ENCODE measurements at places on chromosomes 12 and 14.

DNA sequence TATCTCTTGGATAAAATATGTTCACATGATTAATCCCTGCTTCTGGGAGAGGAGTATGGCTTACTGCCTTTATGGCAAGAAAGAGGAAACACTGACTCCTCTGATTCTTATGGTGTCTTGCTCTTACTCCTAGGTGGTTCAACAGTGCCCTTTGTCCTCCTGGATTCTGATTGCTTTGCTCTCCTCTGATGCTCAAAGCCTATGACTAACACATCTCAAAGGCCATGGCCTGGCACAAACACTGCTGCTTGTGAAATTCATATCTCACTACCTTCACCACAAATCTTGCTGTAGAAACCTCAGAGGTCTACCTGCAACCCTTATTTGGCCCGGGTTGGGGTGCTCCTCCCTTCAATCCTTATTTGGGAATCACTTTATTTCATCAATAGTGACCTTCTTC is 217.2 kb downstream of the C12orf50 start:
- DNase-seq = no peak

DNA sequence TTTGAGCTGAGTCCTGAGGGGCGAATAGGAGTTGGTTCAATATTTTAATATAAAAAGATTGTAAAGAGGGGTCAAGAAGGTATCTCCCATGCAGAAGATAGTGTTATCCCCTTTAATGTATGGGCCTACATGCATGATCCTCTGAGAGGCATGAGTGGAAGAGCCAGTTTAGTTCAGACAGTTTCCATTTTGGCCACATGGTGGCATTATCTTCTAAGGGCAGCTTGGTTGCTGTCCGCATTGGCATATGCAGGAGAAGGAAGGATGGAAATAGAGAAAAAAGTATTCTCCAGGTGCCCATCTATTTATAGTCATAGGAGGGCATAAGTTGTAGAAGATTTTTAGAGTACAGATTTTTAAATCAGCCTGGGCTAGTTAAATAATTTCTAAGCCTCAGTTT is 5.4 kb downstream of the SAMD4A start:
- DNase-seq = peak; percentile 50

DNA sequence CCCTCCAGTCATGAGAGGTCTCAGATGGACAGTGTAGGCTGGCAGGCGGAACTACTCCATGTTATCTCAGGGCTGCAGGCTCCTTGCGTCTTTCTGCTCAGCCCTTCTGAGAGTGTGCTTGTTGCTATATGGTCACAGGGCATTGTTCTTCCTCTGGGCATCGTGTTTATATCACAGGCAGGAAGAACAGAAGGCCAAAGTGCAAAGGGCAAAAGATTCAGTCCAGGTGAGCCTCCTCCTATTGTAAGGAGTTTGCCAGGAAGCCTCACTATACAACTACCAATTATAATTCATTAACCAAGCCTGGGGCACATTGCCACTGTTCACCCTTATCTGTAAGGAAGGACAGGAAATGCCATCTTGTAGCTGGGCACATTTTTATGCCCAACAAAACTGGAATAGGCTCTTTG is 195.5 kb upstream of the KITLG start:
- no peak for DNase-seq

GRCh38 chr12:121740847-121741246 is 28.3 kb downstream of the TMEM120B start:
- DNase-seq = no peak

- no peak for DNase-seq
These were observed 80.6 kb upstream of the DBX2 start for GRCh38 chr12:45131506-45131905.

GRCh38 chr12:128033473-128033872 is 233.5 kb upstream of the TMEM132C start:
- DNase-seq = no peak

GRCh38 chr14:79699206-79699605 is 512.1 kb downstream of the DIO2 start:
- DNase-seq = no peak

DNA sequence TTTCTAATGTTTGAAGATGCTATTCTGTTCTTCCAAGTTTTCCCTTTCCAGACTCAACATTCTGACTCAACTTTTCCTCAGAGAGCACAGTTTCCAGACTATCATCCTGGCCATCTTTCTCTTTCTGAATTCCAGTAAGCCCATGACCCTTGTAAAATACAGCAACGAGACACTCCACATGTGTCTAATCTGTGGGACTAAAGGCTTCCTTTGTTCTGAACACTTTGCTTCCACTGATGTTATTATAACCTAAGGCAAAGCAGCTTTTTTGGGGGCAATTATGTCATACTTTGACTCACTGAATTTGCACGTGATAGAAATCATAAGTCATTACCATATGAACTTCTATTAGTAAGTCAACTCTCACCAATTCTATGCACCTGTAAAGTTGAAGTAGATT is 6.3 kb upstream of the ART4 start:
- no peak for DNase-seq

DNA sequence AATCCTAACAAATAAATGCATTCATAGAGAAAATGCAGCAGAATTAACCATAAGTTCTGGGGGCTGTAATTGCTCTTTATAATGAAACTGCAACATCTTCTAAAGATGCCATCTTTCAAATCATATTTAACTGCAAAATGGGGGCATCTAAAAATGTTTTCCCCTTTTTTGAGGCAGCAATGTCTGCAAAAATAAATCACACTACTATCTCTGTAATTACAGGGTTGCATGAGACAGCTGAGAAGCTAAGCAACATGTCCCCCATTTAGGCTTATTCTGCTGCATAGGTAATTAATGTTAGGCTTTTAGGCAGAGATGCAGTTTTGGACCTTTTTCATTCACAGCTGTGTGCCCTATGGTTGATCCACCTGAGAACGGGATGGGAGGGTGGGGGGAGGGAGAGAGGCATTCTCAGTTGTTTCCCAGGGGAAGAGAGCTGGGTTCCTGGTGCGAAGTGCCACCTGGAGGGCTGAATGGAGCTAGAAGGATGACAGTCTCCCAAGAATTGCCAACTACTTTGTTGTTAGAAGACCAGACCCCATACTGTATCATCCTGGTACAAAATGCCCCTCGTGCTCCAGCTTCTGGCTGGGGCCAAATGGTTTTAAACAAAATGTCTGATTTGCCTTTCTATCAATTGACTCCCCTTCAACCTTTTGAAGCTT is 154.2 kb downstream of the APAF1 start:
- no peak for DNase-seq
